ENCODE measurements at places on chromosomes 7 and 10.
A peak's percentile ranks its signal among the peaks of the same experiment; 100 is the strongest.

DNA sequence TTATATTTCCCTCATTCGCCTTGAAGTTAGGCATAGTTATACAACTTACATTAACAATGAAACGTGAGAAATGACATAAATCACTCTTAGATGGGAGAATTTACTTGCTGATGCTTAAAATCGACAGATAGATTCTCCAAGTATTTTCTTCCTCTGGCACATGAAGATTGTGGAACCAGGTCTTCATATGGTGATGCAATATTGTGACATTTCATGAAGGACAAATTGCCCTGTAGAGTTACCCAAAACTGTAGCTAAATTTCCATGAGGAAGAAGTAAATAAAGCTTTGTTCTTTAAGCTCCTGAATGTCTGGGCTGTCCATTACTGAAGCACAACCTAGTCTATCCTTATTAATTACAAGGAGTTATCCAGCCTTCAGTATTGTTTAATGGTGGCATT is 353.1 kb downstream of the THSD7A start:
- no peak for DNase-seq

DNA sequence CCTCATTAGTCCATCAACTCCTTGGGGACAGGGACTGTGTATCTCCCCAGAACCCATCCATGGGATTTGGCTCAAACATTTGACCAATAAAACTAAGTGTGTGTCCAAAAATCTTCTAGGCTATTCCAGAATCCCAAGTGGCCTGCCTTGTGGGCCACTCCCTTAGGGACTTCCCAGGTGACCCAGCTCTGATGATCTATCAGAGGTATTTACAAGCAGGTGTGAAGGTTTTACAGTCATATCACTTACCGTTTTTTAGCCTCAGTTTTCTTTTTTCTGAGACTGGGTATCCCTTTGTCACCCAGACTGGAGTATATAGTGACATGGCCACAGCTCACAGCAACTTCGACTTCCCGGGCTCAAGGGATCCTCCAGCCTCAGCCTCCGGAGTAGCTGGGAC is 64.4 kb downstream of the PIP4K2A start:
- DNase-seq, result no peak

DNA sequence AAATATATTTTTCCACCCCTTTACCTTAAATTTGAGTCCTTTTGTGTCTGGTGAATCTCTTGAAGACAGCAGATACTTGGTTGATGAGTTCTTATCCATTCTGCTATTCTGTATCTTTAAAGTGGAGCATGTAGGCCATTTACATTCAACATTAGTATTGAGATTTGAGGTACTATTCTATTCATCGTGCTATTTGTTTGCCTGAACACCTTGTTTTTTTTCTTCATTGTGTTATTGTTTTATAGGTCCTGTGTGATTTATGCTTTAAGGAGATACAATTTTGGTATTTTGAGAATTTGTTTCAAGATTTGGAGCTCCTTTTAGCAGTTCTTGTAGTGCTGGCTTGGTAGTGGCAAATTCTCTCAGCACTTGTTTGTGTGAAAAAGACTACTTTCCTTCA is 29.9 kb downstream of the GDI2 start:
- DNase-seq, result no peak

DNA sequence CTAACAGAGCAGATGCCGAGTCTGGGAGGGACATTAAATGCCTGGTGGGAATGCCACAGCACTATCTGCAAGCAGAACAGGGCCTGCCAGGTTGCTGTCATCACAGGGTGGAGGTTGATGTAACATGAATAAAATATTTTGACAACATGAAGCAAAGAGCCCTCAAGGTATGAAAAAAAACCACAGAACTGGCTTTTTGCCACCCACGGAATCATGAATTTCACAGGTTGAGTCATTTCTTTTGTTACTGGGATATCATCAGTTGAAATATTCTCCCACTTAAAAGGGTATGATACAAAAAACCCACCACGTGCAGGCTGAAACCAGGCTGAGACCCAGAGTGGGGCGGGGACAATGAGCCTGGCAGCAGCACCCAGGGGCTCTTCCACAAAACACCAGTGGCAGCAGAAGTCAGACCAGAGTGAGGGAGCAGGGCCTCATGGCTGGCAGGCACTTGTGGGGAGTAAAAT is 220.1 kb downstream of the TNS3 start:
- peak; percentile 88 for DNase-seq

GRCh38 chr10:98107644-98108430 is 26.6 kb upstream of the R3HCC1L start:
- DNase-seq, result no peak

DNA sequence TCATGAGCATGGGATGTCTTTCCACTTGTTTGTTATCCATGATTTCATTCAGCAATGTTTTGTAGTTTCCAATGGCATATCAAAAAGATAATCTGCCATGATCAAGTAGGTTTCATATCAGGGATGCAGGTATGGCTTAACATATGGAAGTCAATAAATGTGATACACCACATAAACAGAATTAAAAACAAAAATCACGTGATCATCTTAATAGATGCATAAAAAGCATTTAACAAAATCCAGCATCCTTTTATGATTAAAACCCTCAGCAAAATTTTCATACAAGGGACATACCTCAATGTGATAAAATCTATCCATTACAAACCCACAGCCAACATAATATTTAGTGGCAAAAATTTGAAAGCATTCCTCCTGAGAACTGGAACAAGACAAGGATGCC is 90.3 kb downstream of the ZNF37A start:
- DNase-seq, result no peak

DNA sequence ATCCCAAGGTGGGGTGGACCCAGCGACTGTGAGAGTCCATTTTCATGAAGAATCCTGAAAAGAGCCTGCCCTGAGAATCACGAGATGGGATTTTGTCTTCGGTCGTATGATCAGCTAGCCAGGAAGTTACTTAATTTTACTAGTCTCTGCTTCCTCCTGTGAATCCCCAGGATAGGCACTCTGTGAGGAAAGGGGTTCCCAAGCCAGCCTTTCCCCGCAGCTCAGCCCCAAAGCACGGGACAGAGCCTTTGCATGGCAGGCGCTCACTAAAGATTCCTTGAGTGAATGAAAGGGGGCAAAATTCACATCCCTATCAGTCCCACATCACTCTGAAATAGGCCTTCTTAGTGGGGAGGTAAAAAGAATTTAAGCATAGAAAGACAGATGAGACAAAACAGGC is 219.6 kb downstream of the ADARB2 start:
- peak; percentile 36 for DNase-seq

DNA sequence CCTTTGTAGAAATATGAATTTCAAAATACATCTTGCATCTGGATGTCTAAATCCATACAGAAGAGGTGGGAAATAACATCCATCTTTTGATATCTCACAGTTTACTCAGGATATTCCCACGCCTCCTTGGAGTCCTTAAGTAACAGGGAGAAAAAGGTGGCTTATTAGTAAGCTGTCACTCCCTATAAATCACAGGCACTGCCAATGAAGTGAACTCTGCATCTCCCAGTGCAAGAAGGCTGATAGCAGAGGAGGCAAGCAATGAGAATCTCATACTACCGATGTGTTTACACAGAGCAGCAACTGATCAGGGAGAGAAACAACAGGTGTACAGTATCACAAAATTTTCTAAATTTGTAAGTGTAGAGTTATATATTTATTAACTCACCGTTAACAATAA is 551.8 kb downstream of the NXPH1 start:
- no peak for DNase-seq

GRCh38 chr10:97991871-97992270 is 38.5 kb downstream of the CRTAC1 start:
- no peak for DNase-seq

DNA sequence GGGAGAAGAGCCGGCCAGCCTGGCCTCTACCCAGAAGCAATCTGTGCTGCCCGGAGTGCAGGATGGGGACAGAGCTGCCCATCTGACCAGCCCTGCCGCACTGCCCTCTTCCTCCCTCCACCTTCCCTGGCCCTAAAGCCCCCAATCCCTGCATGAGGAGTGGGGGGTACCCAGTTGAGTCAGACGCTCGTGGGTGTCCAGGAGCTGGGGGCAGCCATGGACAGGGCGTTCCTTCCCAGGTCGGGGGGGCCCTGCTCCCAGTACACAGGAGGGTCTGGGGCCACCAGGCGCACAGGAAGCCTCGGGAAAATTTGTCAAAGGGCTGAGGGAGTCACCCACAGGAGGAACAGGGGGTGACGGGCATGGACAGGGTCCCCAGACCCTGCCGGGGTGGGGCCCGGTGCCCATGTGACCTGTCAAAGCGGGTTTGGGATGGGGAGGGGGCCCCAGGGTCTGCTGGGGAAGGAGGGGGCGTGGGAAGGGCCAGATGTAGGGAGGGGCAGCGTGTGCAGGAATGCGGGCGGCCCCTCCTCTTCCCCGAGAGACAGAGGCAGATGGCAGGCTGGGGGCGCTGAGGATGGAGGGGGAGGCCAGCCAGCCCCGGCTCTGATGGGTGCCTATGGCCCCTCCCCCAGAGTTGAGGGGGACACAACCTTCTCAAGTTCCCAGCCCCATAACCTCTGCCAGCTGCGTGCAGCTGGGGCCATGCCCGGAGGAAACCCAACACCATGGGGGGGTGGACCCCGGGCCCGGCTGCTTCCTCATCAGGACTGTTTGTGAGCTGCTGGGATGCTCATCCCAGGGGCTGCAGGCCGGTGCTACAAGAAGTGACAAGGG is 21.5 kb upstream of the GRIFIN start:
- DNase-seq, result peak; percentile 93

- DNase-seq, result no peak
These were observed 279.5 kb upstream of the GNAI1 start for GRCh38 chr7:79855172-79855571.
